ENCODE measurements at places on chromosomes 5 and 9.

- no peak for DNase-seq
Observed at GRCh38 chr9:128099231-128099931, 28.1 kb downstream of the PTGES2 start.

- no peak for DNase-seq
Observed at GRCh38 chr5:114744406-114744805, 382.5 kb downstream of the KCNN2 start.

GRCh38 chr5:143874312-143874711, 62.4 kb downstream of the HMHB1 start:
- no peak for DNase-seq

GRCh38 chr9:117103438-117104110, 311.3 kb downstream of the ASTN2 start:
- DNase-seq = no peak

- DNase-seq = no peak
Observed at GRCh38 chr5:143699121-143699520, 112.8 kb upstream of the HMHB1 start.

- no peak for DNase-seq
Observed at GRCh38 chr5:133876266-133876665, 92.2 kb downstream of the C5orf15 start.

DNA sequence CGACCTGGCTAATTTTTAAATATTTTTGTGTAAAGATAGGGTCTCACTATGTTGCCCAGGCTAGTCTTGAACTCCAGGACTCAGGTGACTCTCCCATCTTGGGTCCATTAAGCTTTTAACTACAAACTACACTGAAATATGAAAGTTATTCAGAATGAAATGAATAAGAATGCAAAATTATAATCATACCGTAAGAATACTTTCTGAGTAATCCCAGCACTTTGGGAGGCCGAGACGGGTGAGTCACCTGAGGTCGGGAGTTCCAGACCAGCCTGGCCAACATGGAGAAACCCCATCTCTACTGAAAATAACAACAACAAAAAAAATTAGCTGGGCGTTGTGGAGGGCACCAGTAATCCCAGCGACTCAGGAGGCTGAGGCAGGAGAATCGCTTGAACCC, 1.1 kb upstream of the ORM1 start:
- no peak for DNase-seq

DNA sequence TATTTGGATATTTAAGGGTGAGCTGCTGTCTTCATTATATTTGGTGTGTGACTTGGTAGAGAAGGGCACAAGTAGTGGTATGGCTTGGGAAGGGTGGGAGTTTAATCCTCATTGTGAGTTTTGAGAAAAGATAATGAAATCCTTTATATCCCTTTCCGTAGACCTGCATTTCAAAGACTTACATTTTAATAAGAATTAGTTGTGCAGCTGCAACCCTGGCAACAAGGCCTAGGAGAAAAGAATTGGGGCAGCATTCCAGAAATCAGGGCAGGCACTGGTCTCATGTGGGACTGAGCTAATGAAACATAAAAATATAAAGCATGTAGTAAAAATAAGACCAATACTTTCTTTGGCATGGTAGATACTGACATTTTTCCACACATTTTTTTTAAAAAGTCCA, 60.5 kb downstream of the CDC42SE2 start:
- no peak for DNase-seq

GRCh38 chr9:133960568-133961129, 31.5 kb downstream of the VAV2 start:
- no peak for DNase-seq

- no peak for DNase-seq
Observed at GRCh38 chr9:76185432-76185831, 208.8 kb downstream of the RFK start.

DNA sequence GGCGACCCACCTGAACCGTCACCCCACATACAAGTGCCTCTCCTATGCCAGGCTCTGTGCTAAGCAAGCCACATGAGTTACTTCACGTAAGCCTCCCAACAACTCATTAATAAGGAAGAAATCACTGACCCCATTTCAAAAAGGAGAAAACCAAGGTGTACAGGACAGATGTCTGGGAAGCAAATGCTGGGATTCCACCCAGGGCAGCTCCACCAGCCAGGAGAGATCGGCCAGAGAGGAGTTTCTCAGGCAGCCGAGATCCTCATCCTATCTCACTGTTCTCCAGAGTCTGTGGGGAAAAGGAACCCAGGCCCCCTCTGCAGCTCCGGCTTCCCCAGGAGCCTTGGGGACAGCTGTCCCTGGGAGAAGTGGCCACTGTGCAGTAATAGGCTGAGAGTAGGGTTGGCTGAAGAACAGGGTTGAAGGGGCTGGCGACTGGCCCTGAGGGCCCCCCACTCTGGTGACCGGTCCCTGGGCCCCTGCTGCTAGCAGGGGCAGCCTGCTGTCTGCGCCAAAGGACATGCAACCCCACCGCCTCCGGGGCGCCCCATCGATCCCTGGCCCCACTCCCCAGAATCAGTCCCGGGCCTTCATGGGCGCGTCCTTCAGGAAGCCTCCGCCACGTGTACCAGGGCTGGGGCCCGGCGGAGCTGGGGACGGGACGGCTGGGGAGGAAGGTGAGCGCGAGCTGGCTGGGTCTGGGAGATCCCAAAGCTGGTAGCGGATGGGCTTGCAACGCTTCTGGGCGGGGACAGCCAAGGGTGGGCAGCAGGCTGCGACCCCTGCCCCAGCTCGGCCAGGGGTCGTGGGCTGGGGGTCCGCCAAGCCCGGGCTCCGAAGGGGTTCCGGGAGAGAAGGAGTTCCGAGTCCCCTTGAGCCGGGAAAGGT, 44.1 kb upstream of the STXBP1 start:
- DNase-seq = no peak

- no peak for DNase-seq
Observed at GRCh38 chr5:43348861-43349363, 35.7 kb upstream of the HMGCS1 start.

- no peak for DNase-seq
Observed at GRCh38 chr9:13054389-13054788, 225.1 kb downstream of the MPDZ start.

GRCh38 chr5:106288979-106289378, 1381.8 kb downstream of the EFNA5 start:
- DNase-seq = no peak

DNA sequence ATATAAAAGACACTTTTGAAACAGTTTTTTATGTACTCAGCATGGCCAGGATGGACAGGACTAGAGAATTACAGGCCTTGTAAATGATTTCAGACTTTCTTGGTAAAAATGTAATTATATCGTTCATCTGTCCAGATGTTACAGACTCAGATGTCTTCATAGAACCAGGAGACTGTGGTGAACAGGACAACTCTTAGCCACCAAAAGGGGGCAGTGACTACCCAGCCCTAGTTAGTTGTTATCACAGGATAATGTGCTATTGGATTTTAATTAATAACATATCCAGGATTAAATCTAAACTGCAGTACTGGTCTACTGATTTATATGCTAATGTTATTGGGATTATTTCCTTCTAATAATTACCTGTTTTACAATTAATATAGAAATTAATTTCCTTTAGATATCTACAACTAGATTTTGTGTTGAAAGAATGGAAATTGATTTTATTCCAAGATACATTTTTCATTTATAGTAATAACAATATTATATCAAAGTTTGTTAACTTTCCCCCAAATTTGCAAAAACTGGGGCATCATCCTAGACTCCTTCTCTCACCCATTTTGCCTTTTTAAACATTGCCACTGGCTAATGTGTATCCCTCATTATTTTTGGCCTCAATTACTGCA, 99.4 kb downstream of the MTREX start:
- no peak for DNase-seq

DNA sequence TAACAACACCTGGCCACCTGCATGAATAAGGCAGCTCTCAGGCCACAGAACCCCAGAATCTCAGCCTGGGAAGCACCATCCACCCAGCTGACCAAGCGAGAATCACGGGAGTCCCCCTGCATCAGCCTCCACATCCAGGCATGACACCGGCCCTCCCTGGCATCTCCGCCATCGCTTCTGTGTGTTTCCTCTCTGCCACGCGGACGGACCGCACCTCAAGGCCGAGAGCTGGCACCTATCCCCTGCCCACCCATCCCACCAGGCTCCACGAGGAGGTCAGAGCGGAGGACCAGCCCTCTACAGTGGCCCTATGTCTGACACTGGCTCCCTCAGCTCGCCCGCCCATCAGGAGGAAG, 134.7 kb downstream of the COL23A1 start:
- DNase-seq = no peak

GRCh38 chr5:81145329-81145935, 87.7 kb upstream of the CKMT2 start:
- DNase-seq = no peak

DNA sequence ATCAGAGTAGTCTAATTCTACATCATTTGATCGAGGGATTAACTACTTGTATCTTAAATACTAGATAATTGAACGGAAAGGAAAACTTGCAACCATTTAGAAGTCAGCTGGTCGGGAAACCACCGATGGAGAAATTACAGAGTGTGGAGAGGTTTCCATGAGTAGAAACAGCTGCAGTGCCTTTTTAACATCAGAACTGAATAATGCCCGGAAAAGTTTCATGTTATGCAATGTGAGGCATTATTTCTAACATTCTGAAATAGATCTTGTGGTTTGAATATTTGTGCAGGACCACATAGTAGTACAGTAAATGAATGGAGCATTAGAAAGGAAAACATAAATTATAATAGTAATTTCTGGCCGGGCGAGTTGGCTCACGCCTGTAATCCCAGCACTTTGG, 88.1 kb upstream of the RNF180 start:
- DNase-seq = no peak

- DNase-seq = no peak
Observed at GRCh38 chr9:95459178-95459577, 57.6 kb downstream of the PTCH1 start.

- no peak for DNase-seq
Observed at GRCh38 chr9:73371801-73372200, 220.1 kb downstream of the ANXA1 start.

DNA sequence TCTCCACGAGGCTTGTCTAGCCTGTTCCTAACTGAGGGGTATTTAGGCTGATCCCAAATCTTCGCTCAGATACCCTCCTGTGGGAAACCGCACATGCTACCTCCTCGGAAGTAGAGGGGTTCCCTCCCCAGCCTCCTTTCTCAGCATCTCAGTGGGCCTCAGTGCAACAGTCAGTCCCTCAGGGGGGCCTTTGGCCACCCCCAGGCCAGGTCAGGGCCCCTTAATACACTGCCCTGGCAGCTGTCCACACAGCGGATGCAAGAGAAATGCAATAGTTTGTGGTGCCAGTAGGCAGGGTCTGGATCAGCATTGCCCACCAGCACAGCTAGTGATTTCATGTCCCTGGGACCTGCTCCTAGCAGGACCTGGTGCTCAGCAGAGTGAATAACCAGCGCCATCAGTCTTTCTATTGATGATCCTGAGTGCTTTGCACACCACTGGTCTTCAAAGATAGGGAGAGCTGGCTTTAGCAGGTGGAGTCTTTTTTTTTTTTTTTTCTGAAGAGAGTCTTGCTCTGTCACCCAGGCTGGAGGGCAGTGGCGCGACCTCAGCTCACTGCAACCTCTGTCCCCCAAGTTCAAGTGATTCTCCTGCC, 7.5 kb downstream of the PLPP7 start:
- DNase-seq = no peak

DNA sequence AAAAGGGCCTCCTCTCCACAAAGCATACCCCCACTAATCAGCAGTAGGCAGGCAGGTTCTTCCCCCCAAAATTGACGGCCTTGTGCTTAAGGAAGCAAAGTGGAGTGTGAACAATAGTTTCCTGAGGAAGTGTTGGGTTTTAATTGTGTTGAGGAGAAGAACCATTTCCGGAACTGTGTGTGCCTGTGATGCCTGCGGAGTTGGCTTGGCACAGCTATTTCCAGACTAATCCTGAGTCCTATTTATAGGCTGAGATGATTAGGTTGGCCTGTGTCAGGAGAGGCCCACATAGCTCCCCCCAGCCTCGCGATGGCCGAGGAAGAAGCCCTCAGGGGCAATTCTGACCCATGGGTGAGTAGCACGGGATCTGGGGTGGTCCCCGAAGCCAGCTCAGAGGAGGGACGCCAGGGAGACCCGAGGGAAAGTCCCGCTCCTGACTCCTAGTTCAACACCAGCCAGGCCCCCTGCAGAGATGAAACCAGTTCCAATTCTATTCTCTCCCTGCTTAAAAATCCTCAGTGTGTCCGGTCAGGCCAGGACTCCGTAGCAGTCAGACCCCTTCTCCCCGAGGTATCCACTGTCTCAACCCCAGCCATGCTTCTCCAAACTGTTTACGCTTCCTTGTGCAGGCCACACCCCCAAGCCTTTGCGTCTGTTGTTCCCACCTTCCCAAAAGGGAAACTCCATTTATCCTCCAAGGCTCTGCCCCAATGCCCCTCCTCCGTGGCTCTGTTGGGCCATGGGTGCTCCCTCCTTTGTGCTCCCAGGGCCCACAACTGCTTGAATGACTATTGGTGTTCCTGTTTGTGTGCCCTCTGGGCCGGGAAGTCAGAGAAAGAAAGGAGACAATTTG, 18.1 kb downstream of the GSN start:
- DNase-seq = no peak

DNA sequence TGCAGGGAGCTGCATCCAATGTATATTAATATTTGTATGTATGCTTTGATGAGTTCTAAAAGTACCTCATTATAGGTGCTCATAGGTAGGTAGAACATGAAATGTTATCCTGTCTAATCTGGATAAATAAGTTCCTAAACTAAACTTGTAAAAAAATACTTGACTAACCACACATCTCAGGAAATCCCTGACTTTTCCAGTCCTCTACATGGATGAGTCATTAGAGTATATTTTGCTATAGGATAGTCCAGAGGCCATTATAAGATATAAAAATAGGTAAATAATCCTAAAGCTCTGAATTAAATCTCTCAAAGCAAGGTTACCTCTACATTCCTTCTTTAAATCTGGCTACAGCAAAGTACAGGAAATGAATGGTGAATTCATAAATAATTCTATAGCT, 404.3 kb downstream of the RAB3C start:
- no peak for DNase-seq

- no peak for DNase-seq
Observed at GRCh38 chr9:77649109-77649812, 1.1 kb upstream of the GNA14 start.

- no peak for DNase-seq
Observed at GRCh38 chr5:80865551-80865950, 94.6 kb upstream of the RASGRF2 start.

GRCh38 chr5:141686648-141687416, 4.8 kb upstream of the ARAP3 start:
- DNase-seq = no peak

- no peak for DNase-seq
Observed at GRCh38 chr5:135596157-135596763, 17.5 kb upstream of the CXCL14 start.

DNA sequence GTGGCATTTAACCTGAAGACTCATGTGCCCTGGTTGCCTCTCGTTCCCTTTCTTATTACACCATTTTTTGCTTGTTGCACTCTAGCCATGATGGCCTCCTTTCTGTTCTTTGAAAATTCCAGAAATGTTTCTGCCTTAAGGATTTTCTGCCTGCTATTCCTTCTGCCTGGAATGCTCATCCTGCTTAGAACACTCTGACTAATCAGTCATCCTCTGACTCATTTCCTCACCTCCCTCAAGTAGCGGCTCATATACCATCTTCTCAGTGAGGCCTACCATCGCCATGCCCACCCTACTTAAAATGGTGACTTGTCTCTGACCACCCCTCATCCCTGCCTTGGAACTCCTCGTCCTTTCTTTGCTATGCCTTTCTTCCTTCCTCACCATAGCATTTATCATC, 68.8 kb downstream of the KIF4B start:
- no peak for DNase-seq

GRCh38 chr5:67581203-67581602, 384.6 kb upstream of the CD180 start:
- no peak for DNase-seq

- no peak for DNase-seq
Observed at GRCh38 chr5:35898952-35899660, 39.3 kb downstream of the CAPSL start.
